Lung microvascular endothelial cell (primary cell): ENCODE measurements at places on chromosomes 7 and 10. TPM values are rescaled to one million over a fixed set of nuclear protein-coding genes. Genes with fewer than 3 reads are reported as not detected.

DNA sequence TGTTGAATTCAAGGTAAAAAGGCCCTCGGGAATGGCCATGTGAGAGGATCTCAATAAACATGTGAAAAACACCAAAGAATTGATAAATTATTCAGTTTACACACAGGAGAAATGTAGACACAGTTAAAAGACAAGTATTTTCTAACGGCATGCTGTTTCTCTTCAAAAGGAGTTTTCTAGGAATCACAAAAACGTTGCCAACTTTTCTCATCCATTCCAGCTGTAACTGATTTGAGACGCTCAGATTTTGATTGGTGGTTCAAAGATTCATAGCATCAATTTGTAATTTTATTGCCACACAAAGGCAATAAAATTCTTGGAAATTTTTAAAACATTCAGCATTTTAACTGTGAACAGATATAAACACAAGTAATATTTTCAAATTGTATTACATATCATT is 384.9 kb upstream of the PFKP start:
- no peak for DNase-seq

- no peak for DNase-seq
Measured at GRCh38 chr7:68005992-68006391, 1009.4 kb downstream of the TYW1 start.

DNA sequence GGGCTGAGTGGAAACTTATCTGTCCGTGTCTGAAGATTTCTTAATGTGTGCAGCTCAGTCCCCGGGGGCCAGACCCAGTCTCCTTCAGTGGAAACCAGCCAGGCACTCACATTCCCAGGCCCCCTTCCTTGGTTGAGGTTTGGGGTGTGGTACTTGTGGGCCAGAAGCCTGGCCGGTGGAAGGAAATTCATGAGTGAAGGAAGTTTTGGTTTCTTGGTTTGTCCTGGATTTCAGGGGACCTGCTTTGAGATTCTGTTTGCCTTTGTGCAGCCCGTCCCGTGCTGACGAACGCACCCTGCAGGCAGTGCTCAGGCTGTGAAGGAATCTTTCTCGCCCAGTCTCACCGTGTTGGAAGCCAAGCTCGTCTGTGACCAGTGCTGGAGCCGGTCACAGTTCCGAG is 2.9 kb downstream of the INPP5A start:
- DNase-seq: no peak

GRCh38 chr10:44386546-44387052 is 1.7 kb upstream of the CXCL12 start:
- DNase-seq: peak; percentile 77

The HTR7 gene
- total RNA-seq: under 0.01 TPM in 2 replicates

The CDH23 gene
- under 0.01 TPM in 1 of 2 replicates, not detected in the other for total RNA-seq

GRCh38 chr7:105189859-105190492 is 176.0 kb downstream of the KMT2E start:
- no peak for DNase-seq

GRCh38 chr10:29746080-29746797 is 111.5 kb upstream of the SVIL start:
- peak; percentile 93 for DNase-seq

The PALD1 gene
- 112 and 120 TPM in 2 replicates for total RNA-seq

DNA sequence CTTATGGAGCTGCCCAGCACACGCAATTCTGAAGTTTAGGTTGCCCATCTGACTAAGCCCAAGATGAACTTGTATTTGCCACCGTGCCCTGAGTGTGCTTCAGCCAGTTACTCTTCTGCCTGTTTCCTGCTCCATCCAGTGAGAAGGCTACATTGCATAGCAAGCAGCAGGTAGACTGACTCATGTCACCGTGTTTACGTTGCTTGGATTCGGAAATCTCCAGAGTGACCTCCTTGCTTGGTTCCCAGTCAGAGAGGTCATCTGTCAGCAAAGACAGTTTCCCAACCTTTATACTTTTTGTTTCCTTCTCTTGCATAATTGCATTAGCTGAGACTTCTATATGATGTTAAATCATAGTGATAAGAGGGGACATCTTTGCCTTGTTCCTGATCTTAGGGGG is 30.9 kb downstream of the NACAD start:
- DNase-seq: no peak

The IGFBP1 gene
- total RNA-seq: 0.20 TPM in 1 of 2 replicates, not detected in the other

DNA sequence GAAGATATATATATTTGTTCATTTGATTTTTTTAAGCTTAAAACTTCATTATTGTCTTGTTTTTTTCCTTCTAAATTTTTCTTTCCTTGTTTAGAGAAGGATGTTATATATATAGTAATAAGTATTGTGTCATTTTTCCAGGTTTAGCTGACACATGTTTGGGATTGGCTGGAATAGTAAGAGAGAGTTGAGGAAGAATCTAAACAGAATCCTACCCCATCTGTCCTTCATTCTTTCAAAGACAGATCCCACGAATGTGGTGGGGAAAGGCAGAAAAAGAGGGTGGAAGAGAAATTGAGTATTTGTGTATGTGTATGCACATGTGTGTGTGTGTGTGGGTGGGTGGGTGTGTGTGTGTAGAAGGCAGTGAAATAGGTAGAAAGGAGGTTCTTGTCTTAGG is 132.4 kb downstream of the SVIL start:
- DNase-seq: no peak

DNA sequence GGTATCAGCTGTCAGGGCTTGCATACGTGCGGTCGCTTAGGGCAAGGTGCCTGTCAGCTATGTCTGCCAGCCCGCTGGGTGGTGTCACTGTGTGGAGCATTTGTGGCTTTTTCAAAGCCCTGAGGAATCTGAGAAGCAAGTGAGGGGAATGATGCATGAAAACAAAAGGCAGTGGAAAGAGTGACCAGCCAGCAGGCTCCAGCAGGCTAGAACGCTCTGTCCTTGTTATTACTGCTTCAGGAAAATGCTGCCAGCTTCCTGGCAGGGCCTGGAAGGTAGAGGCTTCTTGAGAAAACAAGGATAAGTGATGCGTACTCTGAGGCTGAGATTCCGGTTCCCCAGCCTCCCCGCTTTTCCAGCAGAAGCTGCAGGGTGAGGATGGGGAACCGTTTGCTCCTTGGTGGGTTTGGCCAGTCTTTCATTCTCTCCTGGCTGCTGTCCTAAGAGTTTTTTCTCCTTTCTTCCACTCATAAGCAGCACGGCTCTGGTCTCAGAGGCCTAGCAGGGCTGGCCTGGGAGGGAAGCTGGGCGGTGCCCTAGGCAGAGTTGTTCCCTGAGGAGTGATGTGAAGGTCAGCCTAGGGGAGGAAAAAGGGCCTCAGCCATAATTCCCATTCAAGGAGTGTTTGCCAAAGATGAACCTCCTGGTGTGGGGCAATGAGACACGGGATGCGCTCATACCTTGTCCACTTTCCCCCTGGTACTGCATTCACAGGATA is 42.8 kb upstream of the MKLN1 start:
- no peak for DNase-seq

The GNGT1 gene
- total RNA-seq: not detected in 2 replicates

The LRRD1 gene
- total RNA-seq: under 0.01 TPM in 2 replicates

The TMEM196 gene
- not detected in 2 replicates for total RNA-seq

- no peak for DNase-seq
Measured at GRCh38 chr7:108911016-108911415, 341.3 kb downstream of the DNAJB9 start.

DNA sequence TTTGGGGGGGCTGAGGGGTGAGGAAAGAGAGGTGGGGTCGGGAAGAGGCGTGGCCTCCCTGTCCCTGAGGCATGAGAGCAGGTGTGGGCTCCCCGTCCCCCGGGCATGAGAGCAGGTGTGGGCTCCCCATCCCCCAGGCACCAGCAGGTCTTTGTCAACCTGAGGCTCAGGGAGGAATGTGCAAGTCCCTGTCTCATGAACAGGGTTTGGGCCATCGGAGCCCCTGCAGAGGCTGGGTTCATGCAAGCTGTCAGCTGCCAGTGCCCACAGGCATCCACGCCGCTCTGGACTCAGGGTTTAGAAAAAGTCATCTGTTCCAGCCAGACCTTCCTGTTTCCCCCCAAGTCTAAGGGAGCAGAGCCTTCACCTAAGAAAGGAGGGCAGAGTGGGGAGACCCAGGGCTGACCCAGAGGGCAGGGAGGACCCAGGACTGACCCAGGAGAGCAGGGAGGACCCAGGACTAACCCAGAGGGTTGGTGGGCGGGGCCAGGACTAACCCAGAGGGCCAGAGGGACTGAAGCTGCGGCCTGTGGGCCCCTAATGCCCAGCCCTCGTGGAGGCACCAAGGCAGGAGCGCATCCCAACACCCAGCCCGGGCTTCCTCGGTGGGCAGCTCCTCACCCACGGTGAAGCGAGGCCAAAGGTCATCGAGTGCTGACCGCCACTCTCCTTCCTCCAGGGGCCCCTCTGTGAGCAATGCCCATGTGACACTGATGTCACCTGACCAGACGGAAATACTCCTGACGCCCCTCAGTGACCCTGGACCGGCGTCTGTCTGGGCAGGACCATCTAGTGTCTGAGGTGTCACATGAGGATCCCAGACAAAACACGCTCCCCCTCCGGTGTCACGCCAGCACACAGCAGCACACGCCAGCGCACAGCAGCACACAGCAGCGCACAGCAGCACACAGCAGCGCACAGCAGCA is 28.9 kb upstream of the GPR146 start:
- DNase-seq: peak; percentile 25

The DPCD gene
- 12.1 and 15.7 TPM in 2 replicates for total RNA-seq

GRCh38 chr7:101241443-101242349 is 3.2 kb downstream of the FIS1 start:
- no peak for DNase-seq

DNA sequence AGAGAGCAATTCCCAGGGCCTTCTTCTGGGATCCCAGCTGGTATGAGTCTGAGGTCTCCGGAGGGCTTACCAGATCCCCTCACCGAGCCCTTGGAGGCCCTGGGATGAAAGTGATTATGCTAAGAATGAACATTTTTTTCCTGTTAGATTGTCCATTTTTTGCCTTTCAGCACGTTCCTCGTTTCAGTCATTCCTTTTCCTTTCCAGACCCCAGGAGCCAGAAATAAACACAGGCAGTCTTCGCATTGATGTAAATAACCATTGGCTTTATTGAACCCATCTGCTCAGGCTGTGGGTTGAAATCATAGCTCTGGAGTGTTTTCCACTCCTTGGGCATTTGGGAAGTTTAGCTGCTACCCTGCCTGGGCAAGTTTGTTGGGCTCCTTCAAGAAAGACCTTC is 320.9 kb upstream of the AUTS2 start:
- no peak for DNase-seq

The SPRN gene
- under 0.01 TPM in 1 of 2 replicates, not detected in the other for total RNA-seq

DNA sequence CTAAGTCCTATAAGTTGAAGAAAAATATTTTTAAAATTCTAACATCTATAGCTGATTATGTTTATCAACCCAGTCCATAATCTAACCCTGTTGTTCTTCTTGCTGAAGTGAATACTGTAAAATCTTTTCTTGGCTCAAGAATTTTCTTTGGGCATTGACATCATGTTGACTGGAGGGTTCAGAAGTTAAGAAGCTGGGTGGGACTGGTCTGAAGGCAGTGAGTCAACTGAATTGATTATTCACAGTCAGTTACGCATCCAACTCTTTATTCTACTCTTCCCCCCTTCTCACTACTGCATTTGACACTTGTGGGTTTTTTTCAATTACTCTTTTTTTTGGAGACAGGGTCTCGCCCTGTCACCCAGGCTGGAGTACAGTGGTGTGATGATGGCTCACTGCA is 31.0 kb downstream of the DENND2A start:
- DNase-seq: no peak
